Activated T-cell treated with anti-CD3 and anti-CD28 coated beads for 1 hour (primary cell): ENCODE measurements at places on chromosomes 4 and X.

GRCh38 chr4:129641179-129641578 lies 545.2 kb downstream of the C4orf33 start:
- peak; percentile 15 for DNase-seq

DNA sequence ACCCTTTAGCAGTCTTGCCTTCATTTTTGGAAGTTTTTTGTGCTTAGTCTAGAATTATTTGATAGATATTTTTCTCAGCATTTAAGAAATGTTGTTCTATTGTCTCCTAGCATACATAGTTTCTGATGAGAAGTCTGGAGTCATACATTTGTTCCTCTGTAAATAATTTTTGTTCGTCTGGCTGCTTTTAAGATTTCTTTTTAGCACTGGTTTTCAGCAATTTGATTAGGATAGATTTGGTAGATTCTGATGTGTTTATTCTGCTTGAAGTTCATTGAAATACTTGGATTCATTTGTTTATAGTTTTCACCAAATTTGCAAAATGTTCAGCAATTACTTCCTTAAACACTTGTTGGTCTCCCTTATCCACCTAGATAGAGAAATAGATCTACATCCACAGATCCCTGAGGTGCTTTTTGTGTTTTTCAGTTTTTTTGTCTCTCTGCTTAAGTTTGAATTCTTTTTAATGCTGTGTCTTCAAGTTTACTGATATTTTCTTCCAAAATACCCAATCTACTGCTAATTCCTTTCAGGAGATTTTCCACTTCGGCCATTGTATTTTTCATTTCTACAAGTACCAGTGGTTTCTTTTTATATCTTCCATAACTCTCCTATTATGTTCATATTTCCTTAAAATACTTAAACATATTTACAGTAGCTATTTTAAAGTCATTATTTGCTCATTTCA lies 64.9 kb downstream of the ABLIM2 start:
- DNase-seq = no peak

DNA sequence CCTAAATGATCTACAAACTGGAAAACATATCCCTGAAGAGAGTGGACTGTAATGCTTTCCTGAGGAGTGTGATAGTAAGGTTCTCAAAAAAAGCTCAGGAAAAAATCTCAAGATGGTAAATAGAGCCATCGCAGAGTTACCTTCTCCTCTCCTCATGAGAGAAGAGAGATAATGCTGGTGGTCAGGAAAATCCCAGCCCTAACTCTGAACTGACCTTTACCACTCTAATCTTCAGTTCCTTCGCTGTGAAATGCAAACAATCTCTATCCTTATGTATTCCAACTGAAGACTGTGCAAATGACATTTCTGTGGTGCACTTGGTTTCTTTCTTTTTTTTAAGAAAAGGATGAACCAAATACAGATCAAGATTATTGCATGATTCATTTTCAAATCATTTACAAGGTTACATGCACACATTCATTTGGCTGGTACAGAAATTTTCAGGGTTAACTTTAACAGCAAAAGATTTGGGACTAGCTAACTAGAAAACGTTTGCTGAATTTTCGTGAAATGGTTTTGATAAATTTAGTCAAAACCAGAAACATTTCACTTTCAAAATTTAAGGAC lies 8.3 kb downstream of the PPM1K start:
- DNase-seq = no peak

- no peak for DNase-seq
Observed at GRCh38 chr4:89270792-89271191, 36.8 kb downstream of the GPRIN3 start.

GRCh38 chrX:131752493-131753198 lies 208.8 kb downstream of the OR13H1 start:
- no peak for DNase-seq

DNA sequence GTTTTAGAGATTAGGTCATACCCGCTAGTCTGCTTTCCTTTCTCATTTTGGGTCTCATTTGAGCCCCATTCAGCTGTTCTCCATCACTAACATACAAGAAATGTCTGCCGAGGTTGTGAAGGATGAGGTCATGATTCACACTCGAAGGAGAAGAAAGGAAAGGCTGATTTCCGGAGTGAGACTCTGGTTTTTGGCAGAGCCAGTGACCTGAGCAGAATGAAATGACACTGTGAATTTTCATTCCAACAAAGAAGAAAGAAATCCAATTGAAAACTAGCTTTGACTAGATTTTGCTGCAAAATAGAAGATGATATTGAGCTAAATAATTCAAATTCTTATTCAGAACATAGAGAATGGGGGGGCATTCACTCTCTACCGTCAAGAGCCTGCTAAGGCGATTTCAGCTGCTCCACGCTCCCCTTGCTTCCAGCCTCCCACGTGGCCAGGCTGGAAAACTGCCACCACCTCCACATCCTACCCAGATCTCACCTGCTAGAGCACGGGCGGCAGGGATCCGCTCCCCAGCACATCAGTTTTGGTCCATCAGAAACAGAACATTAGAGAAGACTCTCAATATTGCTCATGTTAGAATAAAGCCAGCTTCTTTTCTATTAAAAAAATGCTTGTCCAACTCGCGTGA lies 39.0 kb downstream of the F11 start:
- no peak for DNase-seq

DNA sequence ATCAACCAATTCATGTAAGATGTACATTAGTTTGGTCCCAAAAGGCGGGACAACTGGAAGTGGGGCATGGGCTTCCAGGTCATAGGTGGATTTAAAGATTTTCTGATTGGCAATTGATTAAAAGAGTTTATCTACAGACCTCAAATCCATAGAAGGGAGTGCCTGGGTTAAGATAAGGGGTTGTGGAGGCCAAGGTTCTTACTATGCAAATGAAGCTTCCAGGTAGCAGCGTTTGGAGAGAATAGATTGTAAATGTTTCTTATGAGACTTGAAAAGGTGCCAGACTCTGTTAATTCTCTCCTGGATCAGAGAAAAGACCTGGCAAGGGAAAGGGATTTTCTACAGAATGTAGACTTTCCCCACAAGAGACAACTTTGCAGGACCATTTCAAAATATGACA lies 2.4 kb downstream of the MGST2 start:
- DNase-seq = no peak

- DNase-seq = no peak
Observed at GRCh38 chrX:88355252-88355651, 391.8 kb upstream of the CPXCR1 start.

DNA sequence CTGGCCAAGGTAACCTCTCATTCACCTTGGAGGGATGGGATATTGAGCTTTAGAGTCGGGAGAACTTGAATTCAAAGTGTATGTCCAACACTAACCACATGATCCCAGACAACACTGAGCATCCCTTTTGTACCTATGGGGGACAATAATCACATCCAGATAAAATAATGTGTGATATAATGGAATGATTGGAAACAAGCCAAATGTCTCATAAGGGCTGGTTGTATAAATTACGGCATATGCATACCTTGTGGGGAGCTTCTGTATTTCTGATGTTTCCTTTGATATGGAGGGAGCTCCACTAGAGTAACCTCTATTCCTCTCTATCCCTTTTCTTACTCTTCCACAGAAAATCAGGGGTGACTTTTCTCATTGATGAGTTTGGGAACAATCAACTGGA lies 40.7 kb upstream of the LDB2 start:
- no peak for DNase-seq

DNA sequence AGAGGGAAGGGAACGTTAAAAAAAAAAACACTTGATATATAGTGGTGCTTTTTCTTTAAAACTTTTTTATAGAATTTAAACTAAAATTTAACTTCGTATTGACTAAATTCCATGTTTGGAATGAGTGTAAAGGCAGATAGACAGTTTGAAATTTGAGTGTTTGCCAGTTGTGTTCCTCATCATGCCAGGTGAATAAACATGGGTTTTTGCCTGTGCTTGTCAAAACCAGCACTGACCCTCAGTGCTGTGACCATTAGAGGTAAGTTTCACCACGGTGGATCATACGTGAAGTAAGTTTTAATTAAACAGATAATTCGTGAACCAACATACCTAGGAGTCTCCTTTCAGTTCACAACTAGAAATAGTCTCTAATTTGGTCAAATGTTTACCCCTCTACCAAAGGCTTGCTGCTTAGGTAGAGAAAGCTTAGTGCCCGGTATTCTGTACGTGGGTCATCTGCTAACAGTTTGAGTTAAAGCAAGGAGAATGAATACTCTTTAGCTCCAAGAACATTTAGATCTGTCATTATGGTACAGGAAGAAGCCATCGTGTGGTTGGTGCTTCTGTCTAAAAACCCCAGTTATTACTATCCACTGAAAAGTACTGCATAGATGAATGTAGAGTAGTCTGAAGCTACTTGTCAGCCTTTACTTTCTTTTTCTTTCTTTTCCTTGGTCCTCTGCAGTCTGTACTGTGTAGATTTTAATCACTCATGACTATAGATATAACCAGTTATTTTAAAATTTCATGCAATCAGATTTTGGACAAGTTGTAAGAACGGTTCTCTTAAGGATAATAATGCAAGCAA lies 32.7 kb downstream of the KIAA0232 start:
- no peak for DNase-seq

GRCh38 chrX:39815631-39816030 lies 282.1 kb downstream of the BCOR start:
- no peak for DNase-seq

DNA sequence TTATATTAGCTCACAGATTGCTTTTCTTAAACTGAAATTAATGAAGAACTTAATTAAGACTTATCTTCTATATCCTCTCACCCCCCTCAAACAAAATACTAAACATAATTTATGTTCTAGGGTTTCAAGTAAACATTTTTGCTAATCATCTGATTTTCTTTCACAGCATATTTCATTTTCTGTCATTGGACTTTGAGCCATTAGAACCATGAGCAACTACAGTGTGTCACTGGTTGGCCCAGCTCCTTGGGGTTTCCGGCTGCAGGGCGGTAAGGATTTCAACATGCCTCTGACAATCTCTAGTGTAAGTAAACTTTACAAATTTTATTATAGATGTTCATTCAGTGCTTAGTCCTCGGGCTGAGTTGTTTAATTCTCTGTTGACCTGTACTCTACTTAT lies 3.3 kb downstream of the PDLIM5 start:
- DNase-seq = no peak

DNA sequence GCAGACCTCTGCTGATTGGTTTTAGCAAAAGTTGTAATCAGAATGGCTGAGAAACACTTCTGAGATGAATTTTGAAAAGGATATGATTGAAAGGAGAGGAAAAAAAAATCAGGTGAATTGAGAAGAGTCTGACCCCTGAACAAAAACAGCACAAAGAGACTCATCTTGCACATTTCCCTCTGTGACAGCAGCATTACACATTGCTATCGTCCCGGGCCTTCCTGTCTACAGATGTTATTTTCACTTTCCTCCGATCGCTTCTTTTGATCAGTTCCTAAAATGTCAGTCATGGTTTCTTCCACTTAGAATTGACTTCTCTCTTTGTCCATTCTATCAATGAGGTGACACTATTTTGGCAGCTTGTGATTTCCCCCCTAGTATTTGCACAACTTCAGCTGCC lies 262.6 kb downstream of the GPC3 start:
- DNase-seq = no peak

GRCh38 chr4:145533001-145533400 lies 51.3 kb downstream of the SMAD1 start:
- no peak for DNase-seq

GRCh38 chrX:79081895-79082512 lies 62.5 kb upstream of the GPR174 start:
- DNase-seq = no peak

DNA sequence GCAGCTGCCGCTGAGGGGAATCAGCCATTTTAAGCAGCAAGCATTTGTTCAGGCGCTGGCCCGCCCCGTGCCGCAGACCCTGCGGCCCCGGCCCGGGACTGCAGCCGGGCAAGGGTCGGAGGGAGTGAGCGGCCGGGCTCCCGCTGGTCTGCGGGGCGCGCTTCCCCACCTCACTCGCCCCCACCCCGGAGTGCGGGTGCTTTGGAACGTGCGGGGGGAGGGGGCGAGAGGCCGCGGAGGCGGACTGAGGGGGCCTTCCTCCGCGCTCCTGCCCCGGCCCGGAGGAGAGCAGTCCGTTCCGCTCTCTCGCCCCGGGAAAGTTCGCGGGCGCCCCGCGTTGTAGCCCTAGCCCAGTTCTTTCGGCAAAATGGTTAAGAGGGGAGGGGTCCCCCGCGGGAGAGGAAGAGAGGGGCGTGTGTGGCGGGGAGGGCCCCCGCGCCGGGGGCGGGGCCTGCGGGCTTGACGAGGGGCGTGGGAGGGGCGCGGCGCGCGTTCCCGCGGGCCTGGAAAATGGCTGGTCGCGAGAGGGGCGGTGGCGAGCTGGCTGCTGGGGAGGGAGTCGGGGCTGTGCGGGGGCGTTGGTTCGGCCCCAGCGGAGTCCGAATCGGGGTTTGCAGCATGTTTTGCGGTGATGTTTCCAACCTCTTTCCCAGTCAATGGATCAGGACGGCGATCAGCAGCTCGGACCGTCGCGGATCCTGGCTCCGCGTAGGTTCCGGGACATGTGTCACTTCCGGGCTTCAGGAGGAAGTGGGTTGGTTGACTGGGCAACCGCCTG lies 942 bp downstream of the ING2 start:
- DNase-seq = peak; percentile 83

DNA sequence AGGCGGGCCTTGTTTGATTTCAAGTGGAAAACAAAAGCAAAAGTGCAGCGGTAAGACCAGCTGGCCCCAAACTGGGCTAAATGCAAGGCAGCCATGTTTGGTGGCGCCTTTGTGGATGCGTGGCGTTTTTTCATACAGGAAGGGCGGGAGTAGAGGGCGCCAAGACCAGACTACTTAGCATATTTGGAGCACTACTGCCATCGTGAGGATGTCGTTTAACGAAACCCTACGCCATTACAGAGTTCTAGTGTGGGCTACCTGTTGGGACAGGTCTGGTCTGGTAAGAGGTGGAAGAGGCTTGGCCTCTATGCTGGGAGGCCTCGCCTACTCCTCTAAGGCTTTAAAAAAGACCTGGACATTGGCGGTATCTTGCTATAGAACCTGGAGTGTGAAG lies 230.7 kb upstream of the STK26 start:
- DNase-seq = no peak

- DNase-seq = no peak
Observed at GRCh38 chrX:9222299-9222698, 188.4 kb upstream of the FAM9B start.

DNA sequence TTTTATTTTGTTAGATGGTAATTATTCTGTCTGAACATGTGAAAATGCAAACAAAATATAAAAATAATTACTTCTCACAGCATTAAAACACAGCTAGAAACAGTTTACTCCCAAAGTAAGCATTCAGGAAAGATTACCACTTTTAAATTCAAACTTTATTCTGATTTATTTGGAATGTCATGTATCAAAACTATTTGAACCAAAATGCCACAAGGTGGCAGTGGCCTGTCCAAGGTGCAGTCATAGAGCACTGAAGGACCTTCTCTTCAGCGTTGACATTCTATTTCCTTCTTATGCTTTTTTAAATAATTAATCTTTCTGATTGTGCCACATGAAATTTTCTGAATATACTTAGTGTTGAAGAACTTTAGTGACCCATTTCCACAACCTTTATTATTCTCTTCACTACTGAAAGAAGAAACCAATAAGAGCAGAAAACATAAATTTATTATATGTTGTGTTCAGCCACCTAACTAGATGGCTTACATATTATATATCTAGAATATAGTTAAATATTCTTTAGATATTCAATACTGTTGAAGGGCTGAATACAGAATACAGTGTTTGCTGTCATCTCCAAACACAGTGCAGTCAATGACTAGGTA lies 283.6 kb downstream of the CFAP299 start:
- DNase-seq = no peak
